ENCODE measurements at places on chromosomes 3 and 15.

DNA sequence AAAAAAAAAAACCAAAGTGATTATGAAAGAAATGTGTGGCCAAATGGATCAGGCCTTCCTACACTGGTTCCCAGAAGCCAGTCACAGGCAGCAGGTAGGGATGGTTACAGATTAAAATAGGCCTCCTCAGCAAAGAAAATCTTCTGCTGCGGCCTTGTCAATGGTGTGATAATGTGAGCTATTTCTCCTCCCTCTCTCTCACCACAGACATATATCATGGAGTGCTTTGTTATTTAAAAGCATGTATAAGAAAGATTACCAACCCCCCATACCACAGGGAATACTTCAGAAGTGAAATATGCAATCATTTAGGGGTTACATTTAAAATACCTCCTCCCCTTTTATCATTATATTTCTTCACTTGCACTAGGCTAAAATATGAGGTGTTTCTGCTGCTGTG lies 32.2 kb upstream of the LRTM1 start:
- no peak for DNase-seq

DNA sequence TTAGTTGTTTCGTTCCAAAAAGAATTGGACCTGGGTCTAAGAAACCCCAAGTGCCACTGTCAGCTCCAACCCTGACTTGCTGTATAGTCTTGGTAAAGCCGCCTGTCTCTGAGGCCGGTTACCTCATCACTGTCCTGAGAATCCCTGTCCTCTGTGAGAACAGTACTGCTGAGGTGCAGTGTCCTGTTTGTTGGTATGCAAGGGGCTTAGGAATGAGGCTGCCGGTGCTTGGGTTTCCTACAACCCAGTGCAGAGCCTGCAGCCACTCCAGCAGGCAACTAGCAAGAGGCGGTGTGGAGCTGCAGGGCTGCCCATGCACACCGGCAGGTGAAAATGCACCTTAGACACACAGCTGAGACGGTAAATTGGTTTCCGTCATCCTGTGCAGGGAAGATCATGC lies 52.0 kb upstream of the ATG7 start:
- DNase-seq = no peak

DNA sequence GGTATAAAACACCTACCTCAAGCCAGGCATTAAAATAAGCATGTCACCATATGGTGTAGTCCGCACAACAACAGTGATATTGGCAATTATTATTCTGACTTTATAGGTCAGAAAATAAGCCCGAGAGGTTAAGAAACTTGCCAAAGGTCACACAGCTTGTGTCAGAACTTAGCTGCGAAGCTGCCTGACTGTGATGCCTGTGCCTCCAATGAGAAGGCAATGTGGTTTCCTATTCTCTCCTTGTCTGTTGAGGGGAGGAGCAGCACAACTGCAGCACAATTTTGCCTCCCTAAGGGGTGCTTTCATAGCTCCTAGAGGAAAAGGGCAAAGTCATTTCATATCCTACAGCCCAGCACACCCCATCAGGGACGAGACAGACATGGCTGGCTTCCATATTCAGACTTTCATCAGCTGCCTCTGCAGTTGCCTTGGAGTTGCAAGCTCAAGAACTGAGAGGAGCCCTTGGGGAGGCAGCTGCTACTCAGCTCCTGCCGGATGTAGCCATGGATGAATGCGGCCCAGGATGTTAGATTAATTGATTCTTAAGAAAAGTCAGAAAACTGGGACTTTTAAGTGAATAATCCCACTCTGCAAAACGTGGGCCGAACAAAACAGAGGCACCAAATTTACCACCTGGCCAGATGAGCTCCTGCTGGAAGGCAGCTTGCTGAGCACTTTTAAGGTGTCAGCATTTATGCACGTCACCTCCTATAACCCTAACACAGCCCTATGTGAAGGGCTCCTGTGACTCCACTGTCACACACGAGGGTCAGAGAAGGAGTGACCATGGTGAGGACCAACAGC lies 38.5 kb downstream of the MYO5C start:
- DNase-seq = no peak

- DNase-seq = no peak
Observed at GRCh38 chr3:69612791-69613190, 126.5 kb upstream of the MITF start.

- DNase-seq = no peak
Observed at GRCh38 chr3:189149203-189149602, 22.6 kb upstream of the TPRG1 start.

DNA sequence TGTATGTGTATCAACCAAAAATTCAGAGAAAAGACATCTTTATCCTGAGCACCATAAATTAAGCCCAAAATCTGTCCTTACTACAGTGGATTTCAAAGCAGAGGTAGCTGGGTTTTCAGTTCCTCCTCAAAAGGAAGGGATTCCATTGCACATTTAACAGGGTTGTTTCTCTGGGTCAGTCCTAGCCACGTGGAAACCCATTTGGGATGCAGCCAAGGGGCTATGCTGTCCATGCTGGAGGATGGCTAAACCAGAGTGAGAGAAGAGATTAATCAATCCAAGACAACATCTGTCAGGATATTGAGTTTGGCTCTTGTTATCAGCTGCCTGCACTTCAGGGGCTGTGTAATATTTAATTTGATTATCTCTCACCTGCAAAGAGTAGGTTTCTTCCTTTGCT lies 28.1 kb downstream of the LSAMP start:
- no peak for DNase-seq

GRCh38 chr15:40511472-40512133 lies 40.8 kb downstream of the CHST14 start:
- DNase-seq = no peak

GRCh38 chr3:38724392-38724736 lies 74.9 kb upstream of the SCN5A start:
- no peak for DNase-seq

DNA sequence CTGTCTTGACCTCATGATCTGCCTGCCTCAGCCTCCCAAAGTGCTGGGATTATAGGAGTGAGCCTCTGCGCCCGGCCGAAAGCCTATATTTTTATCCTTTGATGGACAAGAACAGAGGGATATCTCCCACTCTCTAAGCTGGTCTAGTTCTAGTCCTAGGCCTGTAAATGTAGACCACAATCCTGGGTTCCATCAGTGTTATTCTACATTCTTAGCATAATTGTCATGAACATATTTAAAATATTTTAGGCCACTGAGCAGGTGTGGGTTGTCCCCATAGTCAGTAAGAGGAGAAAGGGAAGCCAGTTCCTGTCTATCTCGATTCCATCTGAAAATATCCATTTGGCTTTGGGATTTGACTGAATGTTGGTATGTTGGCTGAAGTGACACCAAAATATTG lies 118.1 kb downstream of the EBLN2 start:
- DNase-seq = no peak

- no peak for DNase-seq
Observed at GRCh38 chr15:57387564-57388076, 11.3 kb downstream of the CGNL1 start.

DNA sequence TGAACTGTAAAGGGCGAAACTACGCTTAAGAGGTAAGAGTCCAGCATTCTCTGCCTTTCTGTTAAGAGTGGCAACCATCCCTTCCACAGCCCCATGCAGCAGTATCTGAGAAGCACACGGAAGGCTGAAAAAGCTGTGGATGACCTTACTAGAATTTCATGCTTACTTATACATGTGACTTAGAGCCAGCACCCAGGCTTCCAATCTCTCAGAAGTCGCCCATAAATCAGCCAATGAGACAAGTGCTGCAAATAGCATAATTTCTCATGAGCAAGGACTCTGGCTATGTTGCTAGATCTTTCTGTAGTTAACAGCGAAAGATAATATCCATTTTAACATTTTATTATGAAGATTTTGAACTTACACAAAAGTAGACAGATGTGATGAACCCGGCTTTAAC lies 65.3 kb downstream of the IGF2BP2 start:
- no peak for DNase-seq

- DNase-seq = no peak
Observed at GRCh38 chr15:34213690-34214089, 3.8 kb upstream of the KATNBL1 start.

- no peak for DNase-seq
Observed at GRCh38 chr3:59268170-59268569, 218.3 kb upstream of the CFAP20DC start.

DNA sequence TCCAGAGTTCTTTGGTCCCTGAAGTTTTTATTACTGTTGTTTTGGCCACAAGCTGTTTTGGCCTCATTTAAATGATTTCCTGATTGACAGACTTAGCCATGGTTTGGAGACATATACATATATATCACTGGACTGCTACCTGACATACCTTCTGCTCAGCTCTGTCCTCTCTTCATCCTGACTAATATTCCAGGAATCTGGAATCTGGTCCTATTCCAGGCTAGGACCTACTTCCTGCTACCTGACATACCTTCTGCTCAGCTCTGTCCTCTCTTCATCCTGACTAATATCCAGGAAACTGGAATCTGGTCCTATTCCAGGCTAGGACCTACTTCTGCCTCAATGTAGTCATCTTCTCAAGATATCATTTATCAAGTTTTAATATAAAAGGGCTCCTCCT lies 724.4 kb upstream of the ROBO1 start:
- DNase-seq = no peak

DNA sequence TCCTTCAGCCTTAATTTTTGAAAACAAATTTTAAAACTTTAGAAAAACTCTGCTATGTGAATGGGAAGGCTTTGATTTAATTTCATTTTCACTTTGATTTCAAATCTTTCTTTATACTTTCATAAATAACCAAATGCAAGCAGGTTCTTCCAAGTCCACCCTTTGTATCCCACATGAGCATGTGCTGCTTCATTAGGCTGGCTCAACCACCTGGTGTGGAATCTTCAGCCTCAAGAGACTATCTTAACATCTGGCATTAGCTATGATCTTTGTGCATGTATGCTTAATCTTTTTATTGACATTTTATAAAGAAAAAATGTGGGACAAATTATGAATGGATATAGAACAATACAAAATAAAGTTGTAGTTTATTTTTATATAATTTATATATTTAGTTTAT lies 81.8 kb upstream of the MLF1 start:
- DNase-seq = no peak

- peak; percentile 45 for DNase-seq
Observed at GRCh38 chr3:42653560-42654330, at the start of gene ZBTB47. Gene ZBTB47 (plus strand): TSS chr3:42653697. CDS start chr3:42658356, 4,659 bp downstream.

GRCh38 chr3:49812916-49813496 lies 747 bp downstream of the UBA7 start:
- no peak for DNase-seq

- DNase-seq = no peak
Observed at GRCh38 chr15:61890106-61890505, 170.1 kb downstream of the VPS13C start.

DNA sequence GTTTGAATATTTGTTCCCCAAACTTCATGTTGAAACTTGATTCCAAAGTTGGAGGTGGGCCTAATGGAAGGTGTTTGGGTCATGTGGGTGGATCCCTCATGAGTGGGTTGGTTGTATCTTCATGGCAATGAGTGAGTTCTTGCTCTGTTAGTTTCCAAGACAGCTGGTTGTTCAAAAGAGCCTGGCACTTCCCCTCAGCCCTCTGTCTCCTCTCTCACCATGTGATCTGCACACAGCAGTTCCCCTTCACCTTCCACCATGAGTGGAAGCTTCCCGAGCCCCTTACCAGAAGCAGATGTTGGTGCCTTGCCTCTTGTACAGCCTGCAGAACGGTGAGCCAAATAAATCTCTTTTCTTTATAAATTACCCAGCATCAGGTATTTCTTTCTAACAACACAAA lies 327.1 kb upstream of the SLCO3A1 start:
- DNase-seq = no peak

DNA sequence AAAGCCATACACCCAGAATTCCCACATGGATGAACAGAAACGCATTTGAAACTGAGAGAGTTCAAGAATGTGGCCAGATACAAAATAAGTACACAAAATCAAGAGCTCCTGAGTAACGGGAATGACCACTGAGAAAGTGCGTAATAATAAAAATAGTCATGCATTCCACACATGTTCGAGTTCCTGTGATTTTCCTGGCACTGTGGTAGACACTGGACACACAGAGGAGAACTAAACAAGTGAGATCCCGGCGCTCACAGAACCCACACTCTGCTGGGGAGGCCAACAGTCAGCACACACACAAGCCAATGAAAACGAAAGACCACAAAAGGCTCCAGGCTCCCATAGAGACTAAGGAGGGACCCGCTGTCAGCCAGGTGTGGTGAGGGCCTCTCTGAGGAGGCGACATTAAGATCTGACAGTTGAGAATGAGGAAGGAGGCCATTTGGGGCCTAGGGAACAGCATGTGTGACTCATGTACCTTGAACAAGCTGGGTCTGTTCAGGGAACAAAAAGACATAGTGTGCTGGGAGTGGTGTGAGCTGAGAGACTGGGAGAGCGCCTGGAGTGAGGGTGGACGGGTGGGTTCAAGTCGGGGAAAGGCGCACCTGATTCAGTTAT lies 5.1 kb downstream of the FAM107A start:
- no peak for DNase-seq

DNA sequence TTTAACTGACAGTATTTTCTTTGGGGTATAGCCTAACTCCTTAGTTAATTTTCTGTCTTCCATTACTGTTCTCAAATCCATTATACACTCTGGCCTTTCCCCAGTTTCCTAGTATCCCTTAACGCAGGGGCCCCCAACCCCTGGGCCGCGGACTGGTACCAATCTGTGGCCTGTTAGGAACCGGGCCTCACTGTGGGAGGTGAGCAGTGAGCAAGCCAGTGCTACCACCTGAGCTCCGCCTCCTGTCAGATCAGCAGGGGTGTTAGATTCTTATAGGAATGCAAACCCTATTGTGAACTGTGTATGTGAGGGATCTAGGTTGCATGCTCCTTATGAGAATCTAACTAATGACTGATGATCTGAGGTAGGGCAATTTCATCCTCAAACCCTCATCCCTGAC lies 75.1 kb downstream of the DOCK3 start:
- DNase-seq = no peak

- no peak for DNase-seq
Observed at GRCh38 chr3:114122027-114122709, 56.7 kb downstream of the DRD3 start.

DNA sequence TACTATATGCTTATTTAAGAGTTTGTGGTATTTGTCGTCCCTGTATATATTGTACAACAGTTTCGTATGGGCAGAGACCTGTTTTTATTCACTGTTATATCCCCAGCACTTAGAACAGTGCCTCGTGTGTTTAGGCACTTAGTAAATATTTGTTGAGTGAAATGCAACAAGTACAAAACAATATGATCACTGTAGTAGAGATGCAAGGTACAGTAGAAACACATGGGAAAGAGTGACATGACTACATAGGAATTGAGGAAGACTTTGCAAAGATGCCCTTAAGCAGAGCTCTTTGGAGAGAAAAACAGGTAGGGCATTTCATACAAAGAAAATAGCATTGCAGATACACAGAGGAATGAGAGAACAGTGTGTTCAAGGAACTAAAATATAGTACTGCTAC lies 18.3 kb downstream of the RASA2 start:
- DNase-seq = no peak
